ENCODE measurements at places on chromosomes 2 and 18. TPM values are rescaled to one million over a fixed set of nuclear protein-coding genes. Genes with fewer than 3 reads are reported as not detected.

The FRZB gene
- total RNA-seq = 0.28 TPM

The GTF3C2 gene
- 19.2 TPM for total RNA-seq

The HOXD4 gene
- total RNA-seq = not detected

The SIX2 gene
- not detected for total RNA-seq

The IHH gene
- 4.9 TPM for total RNA-seq

The FAM110C gene
- total RNA-seq = 6.7 TPM

The CHRNA1 gene
- total RNA-seq = not detected

The RAB31 gene
- total RNA-seq = 7.8 TPM

The DPP10 gene
- 0.33 TPM for total RNA-seq
